ENCODE measurements at places on chromosomes 3 and 15.

DNA sequence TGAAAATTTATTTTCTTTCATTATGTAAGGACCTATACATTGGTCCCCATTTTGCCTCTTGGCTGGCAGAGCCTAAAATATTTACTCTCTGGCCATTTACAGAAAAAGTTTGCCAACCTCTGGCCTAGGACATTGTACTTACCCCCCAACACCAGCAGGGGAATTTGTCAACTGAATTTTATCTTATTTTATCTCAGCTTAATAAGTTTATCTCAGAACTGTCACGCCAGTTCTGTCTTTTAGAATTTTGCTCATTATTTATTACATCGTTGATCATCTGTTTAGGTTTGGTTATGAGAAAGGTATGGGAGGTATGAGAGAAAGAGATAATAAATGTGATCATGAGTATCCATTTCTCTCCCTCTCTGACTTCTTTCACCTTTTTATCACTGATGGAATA is 38.3 kb downstream of the CHD2 start:
- DNase-seq, result no peak

GRCh38 chr15:37087131-37087588 is 13.2 kb downstream of the MEIS2 start:
- no peak for DNase-seq

DNA sequence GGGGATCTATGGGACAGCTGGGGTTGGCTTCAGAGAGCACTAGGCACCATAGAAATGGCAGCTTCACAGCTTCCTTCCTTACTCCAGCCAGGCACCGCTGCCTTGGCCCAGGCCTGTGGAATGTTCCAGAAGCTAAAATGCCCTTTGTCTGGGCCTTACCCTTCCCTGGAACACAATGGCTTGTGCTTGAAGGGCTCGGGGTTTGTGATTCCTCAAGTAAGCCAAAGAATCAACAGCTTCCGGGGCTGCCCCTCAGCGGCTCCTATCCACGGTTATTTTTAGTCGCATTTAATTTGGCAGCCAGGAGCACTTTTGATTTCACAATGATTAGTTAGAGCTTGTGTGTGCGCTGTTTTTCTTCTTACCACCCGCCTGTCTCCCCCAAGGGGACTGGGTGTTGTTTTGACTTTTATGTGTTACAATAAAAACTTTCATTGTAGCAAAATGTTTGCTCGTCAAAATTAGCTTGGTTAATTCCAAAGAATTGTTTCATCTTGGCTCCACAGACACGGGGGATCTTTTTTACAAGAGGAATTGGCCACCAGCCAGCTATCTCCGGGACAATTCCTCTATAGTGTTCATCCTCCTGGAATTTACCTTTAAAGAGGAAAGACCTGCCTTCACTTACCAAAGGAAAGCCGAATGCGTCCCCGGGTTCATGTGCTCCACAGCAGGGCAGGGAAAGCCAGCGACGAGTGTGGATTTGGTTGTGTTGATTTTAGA is 73.8 kb downstream of the TLE3 start:
- DNase-seq, result peak; percentile 87

DNA sequence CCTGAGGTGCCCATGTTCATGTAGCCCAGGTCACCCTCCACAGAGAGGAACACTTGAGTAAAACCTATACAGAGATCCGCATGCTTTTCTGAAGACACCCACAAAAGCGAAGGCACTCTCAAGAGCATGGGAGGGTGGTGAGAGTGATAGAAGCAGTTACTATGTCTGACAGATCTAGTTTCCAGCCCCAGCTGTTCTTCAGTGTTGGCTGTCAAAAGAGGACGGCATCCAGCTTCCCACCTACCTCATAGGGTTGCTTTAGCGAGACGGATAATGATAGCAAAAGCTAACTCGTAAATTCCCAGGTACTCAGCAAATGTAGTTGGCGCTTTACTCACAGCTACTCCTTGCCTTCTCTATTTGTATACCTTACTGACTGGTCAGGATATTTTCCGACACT is 3.0 kb upstream of the MEX3B start:
- DNase-seq, result no peak

DNA sequence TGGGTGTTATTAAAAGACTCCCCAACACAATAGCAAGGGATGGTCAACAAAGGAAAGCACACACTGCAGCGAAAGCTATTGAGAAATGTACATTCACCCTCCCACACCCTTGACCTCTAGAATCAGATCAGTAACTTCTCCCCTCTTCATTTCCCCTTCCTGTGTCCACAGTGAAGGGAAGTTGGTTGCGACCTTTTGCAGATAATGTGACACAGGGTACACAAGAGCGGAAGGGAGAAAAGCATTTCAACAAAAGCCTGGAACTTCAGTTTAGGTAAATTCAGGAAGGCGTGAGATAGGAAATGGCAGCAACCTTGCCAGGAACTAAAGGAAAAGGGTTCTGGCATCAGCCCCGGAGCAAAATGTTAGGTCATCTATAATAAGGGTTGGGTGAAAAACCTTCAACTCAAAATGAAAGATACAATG is 899.8 kb downstream of the MCTP2 start:
- no peak for DNase-seq

GRCh38 chr15:34588046-34588674 is 4.7 kb upstream of the GOLGA8B start:
- peak; percentile 85 for DNase-seq

DNA sequence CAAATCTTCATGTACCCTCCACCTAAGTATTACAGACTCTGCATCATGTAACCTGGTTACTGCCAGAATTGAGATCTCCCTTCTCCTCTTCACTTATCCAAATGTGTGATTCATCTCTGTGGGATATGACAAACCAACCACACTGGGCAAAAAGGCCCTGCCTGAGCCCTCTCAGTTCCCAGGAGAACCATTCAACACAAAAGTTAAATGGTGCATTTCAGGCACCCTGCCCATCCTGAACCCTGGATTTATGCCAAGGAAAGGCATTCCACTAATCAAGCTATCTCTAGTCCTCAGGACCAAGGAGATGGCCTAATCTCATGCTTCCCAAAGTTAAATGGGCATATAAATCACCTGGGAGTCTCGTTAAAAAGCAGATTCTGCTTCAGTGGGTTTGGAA is 108.5 kb downstream of the TNIK start:
- DNase-seq, result peak; percentile 94

DNA sequence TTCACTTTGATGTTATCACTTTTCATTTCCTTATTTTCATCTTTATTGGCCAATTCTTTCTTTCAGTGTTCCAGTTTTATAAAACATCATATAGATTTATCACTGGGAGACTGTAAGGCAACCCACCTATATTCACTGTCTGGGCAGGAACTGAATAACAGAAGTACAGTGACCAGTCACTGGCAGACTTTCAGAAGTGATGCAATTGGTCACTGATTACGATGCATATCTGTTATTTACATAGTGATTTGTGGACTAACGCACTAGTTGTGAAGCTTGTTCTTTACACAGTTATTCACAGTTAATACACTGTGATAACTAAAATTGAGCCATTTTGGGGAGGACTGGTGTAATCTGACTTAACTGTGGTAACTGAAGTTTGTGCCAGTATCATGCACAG is 190.2 kb upstream of the DPH6 start:
- DNase-seq, result no peak

DNA sequence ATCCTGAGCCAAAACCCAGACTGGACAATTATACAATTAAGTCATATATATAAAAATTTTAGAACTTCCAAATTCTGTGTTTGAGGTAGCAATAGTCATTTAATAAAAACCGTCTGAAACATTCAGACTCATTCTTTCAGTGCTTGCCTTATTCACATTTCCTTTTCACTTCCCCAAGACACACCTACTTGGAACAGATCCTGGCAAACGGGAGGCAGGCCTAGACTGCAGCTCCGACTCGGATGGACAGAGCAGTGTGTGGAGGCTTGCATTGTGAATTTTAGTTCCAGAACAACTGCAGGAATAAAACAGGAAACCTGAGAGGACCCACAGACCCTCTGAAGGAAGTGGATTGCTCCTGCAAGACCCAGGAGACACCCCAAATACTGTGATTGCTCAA is 341.4 kb downstream of the CNTN3 start:
- peak; percentile 64 for DNase-seq

Data from AG10803 (cell line).